Prostate gland (tissue), 2 donors: ENCODE measurements at places on chromosomes 1 and 21.

DNA sequence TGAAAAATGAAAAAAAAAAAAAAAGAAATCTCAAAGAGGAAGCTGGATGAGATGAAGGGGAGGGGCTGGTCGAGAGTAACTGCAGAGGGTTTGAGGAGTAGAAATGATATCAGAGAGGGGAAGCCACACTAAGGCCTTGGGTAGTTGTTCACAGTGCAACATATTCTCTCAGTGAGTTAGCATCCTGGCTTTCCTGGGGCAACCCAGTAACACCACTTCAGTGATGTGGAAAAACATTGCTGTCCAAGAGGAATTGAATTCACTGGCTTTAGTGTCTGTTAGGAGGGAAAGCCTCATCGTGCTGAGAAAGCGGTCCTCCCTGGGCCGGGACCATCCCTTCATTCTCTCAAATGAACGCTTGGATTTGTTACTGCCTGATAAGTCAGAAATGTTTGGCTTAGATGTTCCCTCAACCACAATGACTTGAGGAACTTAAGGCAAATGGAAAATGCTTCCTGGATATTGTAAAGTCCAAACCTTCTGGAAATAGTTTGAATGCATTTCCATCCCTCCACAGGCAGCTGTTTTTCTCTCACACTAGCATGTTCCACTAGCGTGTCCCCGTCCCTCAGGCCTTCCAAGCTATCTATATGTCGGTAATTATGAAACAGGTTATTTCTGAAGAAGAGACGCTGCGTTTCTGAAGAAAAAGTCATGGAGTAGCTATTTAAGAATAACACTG lies 12.2 kb downstream of the TGFB2 start:
- no peak for DNase-seq

- no peak for DNase-seq
Measured at GRCh38 chr1:77697441-77697840, 15.0 kb upstream of the ZZZ3 start.

DNA sequence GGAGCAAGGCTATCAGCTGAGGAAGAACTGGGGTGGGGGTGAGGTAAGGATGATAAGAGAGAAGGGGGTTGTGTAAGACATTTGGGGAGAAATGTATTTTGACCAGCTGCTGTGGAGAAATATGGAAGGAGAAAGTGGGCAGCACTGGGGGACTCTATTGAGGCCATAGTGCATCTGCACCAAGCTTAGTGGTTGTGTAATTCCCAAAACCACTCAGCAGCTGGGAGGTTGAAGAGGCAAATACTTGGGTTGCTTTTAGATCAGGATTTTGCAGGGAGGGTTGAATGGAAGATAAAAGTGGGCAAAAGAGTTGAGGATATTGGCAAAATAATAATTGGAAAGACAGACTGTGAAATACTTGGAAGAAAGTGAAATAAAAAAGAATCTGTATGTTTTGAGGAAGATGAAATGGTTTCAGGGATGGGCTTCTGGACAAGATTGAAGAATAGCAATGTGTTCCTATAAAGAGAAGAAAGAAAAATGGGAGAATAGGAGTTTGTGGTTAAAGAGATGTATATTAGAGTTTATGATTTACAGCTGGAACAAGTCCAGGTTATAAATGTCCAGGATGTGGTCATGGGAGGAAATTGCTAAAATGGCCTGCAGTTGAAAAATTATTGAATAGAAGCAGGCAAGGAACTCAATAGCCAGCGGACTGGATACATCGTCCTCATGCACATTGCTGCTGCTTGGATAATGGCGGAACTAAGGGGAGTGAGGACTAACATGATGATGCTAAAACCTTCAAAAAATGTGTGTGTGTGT lies 162.7 kb downstream of the DNM3 start:
- no peak for DNase-seq

DNA sequence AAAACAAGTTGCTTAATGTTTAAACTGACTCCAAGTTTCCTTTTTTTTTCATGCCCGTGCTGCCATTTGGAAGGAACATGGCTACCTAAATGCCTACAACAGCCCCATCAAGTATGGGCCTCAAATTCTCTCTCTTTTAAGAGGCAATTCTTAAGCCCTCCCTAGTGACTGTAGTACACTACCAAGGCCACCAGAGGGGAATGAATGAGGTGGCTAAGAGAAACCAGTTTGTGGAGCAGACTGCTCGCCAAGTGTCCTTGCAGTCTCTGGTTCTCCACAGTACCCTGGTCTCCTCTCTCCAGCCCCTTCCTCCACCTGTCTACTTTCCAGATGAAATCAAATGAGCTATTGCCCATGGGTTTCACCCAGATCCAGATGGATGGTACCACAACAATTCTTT lies 1809.6 kb downstream of the BRINP3 start:
- no peak for DNase-seq

GRCh38 chr1:238489006-238489405 lies 598.3 kb upstream of the ZP4 start:
- no peak for DNase-seq
